ENCODE measurements at places on chromosomes 11 and 22.

DNA sequence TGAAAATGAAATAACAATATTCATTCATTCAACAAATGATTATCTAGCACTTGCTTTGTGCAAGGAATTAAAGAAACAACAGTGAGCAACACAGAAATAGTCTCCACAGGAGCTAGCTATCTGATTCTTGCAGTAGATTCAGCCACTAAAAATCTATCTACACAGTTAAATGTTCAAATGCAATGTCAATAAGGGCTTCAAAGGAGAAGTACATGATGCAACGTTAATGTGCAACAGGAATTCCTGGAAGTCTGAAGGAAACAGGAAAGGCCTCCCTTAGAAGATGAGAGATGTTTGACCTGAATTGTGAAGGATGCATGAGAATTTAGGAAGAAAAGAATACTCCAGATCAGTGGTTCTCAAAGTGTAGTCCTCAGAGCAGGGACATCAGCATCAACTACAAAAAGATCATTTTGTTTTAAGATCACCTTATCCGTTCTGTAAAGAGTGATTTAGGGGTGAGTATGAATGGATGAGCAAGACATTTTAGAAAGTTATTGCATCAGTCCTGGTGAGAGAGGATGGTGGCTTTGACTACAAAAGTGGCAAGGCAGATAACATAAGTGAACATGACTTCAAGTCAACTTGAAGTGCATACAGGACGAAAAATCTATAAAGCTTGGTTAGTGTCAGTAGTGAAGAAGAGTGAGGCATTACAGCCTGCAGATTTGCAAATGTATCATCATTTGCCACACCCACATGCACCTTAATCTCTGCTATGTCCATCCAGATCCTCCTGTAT, 96.0 kb downstream of the ETS1 start:
- no peak for DNase-seq

DNA sequence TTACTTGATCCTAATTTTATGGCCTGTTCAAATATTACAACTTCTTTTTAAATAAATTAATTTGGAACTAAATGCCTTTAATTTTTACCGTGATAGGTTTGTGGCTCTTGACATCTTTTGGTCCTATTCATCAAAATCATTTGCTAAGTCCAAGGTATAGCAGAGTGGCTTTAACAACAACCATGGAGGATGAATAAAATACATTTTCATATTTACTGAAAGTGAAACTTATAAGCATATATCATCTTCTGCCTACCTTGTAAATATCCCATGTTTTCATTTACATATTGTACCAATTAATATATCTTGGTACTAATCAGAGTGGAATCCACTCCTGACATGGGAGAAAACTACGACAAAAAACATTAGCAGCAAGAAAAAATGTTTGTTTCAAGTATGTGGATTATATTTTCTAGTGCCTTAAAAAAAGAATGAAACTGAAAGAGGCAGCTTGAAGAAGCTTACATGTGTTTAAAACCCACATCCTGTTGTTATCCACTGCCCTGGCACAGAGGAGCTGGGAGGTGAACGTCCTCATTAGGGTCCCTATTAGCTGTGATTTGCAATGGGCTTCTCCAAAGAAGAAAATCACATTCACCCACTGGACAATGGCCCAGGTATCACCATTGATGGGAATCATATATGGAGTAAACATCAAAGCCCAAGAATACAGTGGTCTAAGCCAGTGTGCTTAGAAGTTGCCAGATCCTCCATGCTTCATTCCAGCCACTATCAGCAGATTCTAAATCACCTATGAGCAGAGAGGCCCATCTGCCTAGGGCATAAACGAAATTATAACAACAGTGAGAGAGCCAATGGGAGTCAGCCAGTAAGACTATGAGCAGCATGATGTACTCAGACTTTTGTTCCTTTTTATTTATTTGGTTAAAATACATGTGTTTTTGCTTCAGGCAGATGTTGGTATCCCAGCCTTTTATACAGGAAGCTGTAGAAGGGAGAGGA, 84.7 kb downstream of the MAML2 start:
- no peak for DNase-seq

DNA sequence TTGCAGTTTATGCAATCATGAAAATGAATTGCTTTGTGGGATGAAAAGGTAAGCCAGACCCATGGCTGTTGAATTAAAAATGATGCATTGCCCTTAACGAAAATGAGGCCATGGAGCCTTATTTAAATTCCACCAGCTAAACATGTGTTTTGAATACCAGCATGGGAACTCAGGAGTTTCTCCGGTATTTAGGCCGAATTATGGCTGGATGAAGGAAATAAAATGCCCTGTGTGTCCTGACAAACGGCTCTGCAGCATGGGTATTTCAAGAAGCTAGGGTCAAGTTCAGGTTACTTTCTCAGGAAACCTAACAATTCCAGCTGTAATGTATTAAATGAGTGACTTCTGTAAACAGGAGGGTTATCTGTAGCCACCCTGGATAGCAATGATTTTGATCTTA, 38.3 kb downstream of the AMOTL1 start:
- no peak for DNase-seq

- DNase-seq: peak; percentile 15
Observed at GRCh38 chr11:68959465-68960293, 21.1 kb downstream of the MRGPRD start.

- no peak for DNase-seq
Observed at GRCh38 chr11:79196950-79197349, 243.9 kb downstream of the TENM4 start.

DNA sequence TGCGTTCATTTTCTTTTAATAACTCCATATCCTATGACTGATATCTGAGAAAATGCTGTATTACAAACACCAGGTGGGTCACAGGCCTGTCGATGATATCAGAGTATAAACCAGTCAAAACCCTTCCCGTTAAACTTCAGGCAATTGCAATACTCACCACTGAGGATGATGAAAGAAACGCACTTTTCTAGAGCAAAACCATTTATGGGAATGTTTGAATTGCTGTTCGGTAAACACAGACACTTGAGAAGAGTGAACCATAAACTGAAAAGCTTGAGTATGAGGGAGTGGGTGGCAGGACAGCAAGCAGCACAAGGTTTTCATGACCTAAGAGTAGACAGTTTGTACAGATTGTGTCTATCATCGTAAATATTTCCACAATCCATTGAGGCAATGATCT, 139.8 kb upstream of the CEP126 start:
- no peak for DNase-seq

- DNase-seq: no peak
Observed at GRCh38 chr11:44731685-44732430, 5.1 kb downstream of the TSPAN18 start.

GRCh38 chr22:49971232-49972162, 10.9 kb downstream of the PIM3 start:
- peak; percentile 59 for DNase-seq

DNA sequence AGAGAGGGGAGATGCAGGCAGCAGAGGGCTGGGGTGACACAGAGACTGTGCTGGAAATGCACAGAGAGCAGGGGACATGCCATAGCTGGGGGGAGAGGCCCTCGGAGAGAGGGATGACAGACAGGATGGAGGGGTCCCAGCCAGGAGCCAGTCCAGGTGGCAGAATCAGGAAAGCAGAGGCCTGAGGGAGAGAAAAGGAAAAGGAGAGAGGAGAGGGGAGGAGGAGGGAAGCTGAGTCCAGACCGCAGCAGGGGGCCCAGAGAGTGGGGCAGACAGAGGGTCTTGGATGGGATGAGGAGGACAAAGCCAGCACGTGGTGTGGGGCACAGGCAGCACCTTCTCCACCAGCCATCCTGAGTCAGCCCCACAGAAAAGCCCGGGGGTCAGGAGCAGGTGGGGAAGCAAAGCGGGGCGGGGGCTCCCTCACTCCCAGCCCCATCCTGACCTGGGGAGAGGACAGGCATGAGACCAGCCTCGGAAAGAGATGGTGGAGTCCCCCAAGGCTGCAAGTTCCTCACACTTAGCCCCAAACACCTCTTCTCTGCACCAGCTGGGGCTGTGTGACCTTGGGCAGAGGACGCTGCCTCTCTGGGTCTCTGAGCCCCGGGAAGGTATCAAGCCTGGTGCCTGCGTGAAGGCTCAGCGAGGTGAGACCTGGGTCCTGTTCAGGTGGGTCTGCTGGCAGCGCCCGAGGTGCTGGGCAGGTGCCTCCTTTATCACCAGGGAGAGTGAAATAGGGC, 48.0 kb downstream of the IGLL1 start:
- no peak for DNase-seq

DNA sequence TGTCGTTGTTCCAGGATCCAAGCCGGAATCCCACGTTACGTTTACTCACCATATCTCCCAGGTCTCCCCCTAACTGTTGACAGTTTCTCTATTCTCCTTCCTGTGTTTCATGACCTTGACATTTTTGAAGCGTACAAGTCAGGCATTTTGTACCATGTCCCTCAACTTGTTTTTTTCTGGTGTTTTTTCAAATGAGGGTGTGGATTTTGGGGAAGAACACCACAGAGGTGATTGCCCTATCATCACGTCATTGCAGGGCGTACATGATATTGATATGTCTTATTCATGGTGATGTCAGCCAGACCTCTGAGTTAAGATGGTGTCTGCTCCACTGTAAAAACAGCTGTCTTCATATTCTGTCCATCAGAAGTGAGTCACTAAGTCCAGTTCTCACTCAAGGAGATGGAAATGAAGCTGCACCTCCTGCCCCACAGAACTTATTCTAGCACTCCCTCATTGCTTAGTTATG, 28.3 kb upstream of the SOX10 start:
- no peak for DNase-seq

DNA sequence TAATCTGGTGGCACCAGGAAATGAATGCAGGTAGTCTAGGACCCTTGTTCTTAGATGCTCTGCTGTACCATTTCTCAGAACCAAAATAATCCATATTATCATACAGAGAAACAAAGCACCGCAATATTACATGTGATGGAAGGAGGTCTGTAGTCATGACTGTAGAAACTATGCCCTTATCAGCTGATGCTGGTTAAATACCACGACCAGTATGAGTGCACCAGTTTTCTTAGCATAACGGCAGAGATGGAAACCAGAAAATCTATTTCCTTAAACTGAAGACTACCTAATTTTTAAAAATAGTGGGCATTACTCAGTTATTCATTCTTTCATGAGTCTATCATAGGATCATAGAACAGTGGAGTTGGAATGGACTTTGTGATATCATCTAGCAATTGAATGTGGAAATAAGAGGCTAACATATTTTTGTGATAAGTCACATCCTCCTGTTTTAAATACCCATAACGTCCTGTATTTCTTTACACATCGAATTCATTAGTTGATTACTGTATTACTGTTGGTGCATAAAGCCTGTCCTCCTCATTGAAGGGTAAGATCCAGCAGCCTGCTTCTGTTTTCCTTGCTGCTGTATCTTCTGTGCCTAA, 15.1 kb downstream of the JHY start:
- no peak for DNase-seq

- DNase-seq: no peak
Observed at GRCh38 chr11:128862908-128863660, 4.0 kb downstream of the KCNJ1 start.

GRCh38 chr22:23828800-23829680, 9.8 kb downstream of the DERL3 start:
- no peak for DNase-seq

GRCh38 chr11:83601914-83602527, 315.9 kb upstream of the CCDC90B start:
- DNase-seq: no peak

- no peak for DNase-seq
Observed at GRCh38 chr22:24154826-24155225, 26.5 kb upstream of the SUSD2 start.

DNA sequence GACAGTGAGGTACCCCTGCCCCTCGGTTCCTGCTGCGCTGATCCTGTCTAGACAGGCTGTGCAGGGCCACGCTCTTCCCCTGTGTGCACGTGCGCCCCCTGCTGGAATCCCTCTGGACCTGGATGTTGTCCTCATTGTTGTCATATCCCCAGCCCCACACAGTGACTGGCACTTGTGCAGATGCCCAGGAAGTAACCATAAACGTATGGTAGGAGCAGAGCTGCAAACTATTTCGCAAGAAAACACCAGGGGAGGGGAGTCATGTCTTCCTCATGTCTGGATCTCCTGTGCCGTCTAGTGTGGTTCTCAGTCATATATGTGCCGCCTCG, 114.7 kb downstream of the CRYBB2 start:
- peak; percentile 18 for DNase-seq

DNA sequence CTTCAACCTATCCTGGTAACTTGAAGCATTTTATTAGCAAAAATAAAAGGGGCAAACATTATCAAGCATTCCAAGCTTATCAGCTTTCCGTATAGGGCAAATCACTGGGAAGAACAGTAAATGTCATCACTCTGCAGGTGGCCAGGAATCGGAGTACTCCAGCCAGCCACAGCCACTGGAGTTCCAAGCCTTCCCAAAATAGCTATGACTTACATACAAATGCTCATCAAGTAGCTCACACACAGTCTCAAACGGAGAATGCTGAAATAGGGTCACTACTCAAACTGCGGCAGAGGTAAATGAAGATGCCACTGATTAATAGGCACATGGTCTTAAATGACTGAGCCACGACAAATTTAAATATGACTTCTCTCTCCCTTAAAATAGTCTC, 2.1 kb downstream of the USP28 start:
- no peak for DNase-seq

- DNase-seq: no peak
Observed at GRCh38 chr11:134508219-134508990, 96.4 kb upstream of the B3GAT1 start.

DNA sequence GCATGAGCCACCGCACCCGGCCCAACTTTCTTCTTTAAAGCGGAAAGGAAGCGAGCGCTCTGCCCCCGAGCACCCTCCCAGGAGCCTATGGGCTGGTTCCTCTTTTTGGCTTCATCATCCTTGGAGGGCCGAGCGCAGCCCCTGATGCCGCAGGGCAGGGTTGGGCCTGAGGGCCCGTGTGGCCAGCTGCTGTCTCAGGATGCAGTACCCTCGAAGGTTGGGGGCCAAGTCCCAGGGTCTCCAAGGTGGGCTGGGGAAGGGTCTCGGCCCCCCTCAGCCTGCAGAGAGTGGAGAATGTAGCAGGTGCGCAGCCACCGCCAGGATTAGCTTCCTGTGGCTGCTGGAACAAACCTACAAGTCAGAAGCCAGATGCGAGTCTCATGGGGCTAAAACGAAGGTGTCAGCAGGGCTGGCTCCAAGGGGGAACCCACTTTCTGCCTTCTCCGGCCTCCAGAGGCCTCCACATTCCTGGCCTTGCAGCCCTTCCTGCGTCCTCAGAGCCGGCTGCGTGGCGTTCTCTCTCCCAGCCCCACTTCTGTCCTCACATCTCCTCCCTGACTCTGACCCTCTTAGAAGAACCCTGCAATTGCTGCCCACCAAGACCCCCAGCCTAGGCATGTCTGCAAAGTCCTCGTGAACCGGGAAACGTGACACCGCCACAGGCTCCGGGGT, 2.9 kb downstream of the PANX2 start:
- DNase-seq: no peak

DNA sequence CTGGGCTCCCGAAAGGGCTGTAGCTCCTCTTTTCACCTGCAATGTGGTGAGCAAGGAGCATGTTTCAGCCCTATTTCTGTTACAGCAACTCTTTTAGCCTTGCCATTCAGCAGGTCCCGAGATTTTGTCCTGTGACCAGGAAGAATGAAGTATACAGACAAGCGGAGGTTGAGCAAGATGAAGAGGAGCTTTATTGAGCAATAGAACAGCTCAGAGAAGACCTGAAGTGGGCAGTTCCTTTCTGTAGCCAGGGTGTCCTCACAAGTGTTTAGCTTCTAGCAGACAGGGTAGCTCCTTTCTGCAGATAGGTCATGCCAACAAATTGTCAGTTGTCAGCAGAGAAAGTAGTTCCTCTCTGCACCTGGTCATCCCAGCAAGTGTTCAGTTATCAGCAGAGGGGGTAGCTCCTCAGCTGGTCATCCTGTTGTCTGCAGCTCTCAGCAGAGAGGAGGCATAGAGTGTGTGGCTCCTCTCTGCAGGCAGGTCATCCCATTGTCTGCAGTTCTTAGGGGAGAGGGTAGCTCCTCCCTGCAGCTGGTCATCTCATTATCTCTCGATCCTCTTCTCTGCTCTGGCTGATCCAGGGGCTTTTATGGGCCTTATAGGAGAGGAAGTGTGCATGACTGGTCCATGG, 5.4 kb upstream of the OR56A4 start:
- DNase-seq: no peak

All from NCI-H1417 (cell line).